DMS79 treated with DMSO at 0.1 percent for 48 hours (cell line): ENCODE measurements at places on chromosomes 3 and 15.

DNA sequence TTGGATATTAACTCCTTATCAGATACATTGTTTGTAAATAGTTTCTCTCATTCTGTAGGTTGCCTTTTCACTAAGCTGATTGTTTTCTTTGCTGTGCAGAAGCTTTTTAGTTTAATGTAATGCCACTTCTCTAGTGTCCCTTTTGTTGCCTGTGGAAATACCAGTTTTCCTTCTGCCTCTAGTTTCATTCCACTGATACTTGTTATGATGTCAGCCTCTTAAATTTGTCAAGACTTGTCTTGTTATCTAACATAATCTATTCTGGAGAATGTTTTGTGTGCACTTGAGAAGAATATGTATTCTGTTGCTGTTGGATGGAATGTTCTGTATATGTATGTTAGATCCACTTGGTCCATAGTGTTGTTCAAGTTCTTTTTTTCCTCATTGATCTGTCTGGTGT, 18.0 kb upstream of the CEP152 start:
- no peak for DNase-seq

DNA sequence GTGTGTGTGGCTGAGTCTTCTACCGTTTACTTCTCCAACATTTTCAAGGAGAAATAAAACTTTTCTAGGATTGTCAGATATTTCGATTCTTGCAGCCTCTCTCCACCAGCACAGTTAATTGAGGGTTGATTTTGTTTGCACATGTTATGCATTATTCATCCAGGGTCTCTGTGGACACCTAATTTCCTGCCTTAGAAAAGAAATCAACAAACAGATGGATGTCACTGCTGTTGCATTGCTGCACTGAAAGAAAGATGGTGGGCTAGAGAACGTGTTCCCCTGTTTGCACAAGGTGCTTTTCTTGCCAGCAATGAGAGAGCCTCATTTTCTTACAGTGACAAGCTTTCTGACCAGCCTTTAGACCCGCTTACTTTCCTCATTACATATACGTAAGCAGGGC, 150.0 kb downstream of the CLSTN2 start:
- no peak for DNase-seq

GRCh38 chr3:152400887-152401286, 132.2 kb downstream of the MBNL1 start:
- DNase-seq, result no peak

GRCh38 chr3:36494461-36495109, 114.3 kb downstream of the STAC start:
- no peak for DNase-seq

DNA sequence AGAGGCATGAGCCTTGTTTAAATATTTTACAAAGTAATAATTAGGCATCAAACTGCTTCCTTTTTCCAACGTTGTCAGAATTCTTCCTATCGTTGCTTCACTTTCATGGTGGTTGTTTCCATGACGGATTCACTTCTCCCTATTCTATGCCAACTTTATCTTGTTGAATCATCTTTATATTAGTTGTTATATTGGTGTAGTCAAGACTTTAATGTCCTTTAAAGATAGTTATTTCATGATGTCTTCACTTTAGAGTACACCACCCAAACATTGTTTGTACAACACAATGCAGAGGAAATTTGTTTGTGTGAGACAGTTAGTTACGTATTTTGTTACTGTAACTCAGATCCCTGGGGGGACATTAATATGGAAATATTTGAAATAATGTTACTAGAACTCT, 61.9 kb downstream of the CRYBG3 start:
- DNase-seq, result no peak

DNA sequence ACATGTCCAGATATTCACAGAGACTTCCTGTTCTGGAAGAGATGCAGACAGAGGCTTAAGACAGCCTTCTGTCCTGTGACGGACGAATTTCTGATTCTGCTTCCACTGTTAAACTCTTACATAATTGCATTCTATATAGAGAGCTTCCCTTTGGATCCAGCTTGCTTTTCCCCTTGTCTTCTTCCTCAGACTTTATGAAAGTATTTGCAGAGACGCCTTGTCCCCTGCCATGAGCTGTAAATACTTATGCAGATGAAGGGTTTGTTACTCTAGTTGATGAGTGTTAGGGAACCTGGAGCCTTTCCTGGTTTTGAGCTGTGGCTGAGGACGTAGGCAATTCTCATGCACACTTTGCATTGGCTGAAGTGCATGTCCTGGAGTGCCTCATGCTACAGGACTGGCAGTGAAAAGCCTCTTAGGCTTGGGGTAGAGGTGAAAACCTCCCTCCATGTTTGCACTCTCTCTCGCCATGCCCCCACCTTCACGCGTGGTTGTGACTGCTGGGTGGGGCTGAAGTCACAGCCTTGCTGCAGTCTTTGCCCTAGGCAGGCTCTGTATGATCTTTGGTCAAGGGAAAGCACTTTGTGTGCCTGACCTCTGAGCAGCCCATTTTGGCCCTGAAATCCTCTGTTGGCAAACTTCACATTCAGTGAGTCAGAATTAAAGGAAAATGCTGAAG, 286.6 kb downstream of the PTPRG start:
- no peak for DNase-seq

GRCh38 chr3:167989066-167989465, 106.7 kb downstream of the GOLIM4 start:
- DNase-seq, result no peak

- DNase-seq, result no peak
Measured at GRCh38 chr3:87332789-87333188, 56.4 kb upstream of the POU1F1 start.

DNA sequence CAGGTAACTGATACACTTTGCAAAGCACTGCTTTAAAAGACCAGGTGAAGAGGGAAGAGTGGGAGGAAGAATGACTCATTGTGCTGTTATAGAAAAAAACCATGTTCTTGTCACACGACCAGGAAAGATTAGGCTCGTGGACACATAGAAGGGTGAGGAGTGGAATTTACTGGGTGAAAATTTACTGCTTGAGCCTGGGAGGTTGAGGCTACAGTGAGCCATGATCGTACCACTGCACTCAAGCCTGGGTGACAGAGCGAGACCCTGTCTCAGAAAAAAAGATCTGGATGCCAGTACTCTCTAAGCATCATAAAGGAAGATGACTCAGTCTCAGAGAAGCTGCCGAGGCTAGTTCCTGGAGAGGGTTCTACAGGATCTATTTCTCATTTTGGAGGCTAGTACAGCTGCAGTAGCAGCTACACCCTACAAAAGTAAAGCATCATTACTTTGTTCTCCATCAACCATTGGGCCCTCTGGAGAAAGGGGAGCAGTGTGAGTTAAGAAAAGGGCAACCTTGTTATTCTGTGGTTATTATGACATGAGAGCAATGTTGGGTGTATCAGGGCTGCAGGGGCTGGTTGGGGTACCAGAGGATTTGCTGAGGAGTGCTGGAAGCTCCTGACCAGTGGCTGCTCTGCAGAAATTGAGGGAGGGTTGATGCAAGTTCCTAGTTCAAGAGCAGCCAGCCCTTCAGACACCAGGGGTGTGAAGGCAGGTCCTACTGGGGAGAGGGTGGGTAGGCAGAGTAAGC, 75.4 kb downstream of the CMTM8 start:
- no peak for DNase-seq

DNA sequence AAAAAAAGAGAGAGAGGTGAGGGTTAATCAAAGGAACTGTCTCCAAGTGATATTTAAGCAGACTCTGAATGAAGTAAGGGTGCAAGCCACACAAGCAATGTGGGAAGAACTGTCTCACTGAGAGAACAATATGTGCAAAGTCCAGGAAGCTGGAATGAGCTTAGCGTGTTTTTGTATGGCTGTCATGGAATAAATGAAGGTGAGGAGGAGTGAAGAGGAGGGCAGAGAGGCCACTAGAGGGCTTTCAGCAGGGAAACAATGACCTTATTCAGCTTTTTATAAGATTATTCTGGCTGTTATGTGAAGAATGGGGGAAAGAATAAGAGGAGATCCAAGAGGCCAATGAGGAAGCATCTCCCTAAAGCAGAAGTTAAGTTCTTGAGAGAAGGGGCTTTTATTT, 86.9 kb upstream of the COL8A1 start:
- DNase-seq, result no peak

- DNase-seq, result no peak
Measured at GRCh38 chr3:149375501-149376196, 1.8 kb downstream of the TM4SF1 start.

GRCh38 chr3:120368172-120368571, 19.0 kb upstream of the LRRC58 start:
- DNase-seq, result no peak

GRCh38 chr3:117054556-117054955, 345.0 kb downstream of the TUSC7 start:
- no peak for DNase-seq

DNA sequence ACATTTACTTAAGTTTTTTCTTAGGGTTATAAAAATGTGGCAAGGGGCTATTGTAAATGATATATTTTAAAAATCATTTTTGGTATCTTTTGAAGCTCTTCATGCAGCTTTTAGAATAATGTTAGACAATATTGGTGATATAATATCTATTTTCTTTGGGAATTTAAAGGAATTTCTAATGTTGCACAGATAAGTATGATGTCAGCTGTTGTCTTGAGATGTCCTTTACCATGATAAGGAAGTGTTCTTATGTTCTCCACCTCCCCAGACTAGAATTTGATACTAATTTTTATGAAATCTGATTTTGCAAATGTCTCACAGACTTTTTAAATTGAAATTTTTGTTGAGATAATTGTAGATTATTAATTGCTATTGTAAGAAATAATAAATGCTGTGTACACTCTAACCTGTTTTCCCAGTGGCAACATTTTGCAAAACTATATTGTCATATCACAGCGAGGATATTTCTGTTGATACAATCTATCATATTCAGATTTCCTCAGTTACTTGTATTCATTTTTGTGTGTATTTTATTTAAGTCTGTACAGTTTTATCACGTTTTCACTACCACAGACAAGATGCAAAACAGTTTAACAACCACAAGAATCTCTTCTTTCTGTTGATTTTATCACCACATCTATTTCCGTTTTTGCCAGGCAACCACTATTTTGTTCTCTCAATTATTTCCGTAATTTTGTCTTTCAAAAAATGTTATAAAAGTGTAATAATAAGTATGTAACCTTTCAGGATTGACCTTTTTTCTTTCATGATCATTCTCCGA, 55.4 kb downstream of the SPRED1 start:
- no peak for DNase-seq

GRCh38 chr3:43032646-43033628, 53.8 kb downstream of the GASK1A start:
- no peak for DNase-seq

GRCh38 chr15:78662028-78662427, 21.0 kb upstream of the CHRNB4 start:
- DNase-seq, result no peak

DNA sequence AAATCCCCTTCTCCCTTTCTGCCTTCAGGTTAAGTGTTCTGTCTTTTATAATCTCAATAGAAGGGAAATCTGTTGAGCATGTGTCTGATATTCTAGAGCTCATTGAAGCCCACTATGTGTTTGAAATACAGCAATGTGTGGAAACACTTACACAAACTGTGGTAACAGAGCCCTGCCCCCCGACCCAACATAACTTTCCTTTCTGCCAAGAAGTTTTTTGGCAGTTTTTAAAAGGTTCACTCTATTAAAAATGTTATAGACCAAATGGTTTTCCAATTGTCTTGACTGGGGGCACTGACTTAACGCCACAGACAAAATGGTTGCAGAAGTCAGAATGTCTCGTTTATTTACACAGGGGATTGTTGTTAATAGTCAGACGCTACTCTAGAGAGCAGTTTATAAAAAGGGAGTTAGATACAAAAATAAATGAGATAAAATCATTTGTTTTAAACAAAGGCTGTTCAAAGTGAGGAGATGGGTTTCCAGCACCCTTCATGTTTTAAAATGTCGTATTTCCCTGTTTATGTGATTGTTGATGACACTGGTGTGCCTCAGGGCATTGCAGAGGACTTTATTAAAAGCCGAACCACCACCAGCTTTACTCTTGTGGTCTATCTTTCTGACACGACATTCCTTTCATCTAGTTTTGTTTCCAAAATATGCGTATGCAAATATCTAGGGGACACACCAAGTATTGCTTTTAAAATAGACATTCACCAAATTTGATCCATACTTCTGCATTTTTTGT, 26.7 kb upstream of the GREM1 start:
- DNase-seq, result no peak

DNA sequence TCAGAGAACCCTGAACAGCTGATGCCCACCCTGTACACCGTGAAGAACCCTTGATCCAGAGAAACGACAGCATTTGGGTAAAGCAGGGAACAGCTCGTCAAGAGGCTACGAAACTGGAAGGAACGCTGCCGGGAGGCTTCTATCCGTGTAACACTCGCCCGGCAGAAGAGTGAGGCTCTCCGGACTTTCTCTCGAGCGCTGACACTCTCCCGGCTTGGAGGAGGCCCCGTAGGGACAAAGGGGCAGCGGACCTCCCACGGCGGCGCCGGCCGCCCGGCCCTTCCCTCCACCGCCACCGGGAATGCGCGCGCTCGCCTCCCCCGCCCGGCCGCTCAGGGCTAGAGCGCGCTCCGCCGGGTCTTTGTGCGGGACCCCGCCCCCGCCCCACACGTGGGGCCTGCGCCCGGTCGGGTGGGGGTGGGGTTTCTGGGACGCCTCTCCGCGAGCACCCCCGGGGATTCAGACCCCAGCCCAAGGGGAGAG, 1.7 kb downstream of the HYAL2 start:
- peak; percentile 18 for DNase-seq

- DNase-seq, result no peak
Measured at GRCh38 chr3:170585937-170586310, at the start of gene SLC7A14. Gene SLC7A14, minus strand, starts transcription at chr3:170586075. Its CDS starts 59,139 bp downstream, at chr3:170526936.

- no peak for DNase-seq
Measured at GRCh38 chr3:125219261-125219701, 6.7 kb upstream of the SLC12A8 start.
